NCI-H1694 treated with DMSO at 0.1 percent for 48 hours (cell line): ENCODE measurements at places on chromosomes 5 and 9.

DNA sequence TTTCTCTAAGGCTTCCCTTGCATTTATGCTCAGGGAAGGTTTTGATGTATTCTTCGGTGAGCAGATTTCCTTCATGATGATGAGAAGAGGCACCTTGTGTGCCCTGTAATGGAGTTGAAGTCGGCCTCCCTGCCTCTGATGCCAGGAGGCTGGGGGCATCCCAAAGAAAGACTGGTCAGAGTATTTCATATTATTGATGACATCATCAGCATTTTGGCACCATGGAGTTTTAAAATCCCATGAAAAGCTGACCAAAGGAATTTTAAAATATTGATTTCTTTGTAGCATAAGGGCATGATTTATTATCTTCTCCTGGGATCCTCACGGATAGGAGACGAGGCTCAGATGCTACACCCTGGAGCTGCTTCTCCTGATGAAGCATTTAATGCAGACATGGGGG lies 231.2 kb upstream of the IRX1 start:
- DNase-seq: no peak

GRCh38 chr9:35844628-35845270 lies 15.7 kb downstream of the TMEM8B start:
- peak; percentile 34 for DNase-seq

DNA sequence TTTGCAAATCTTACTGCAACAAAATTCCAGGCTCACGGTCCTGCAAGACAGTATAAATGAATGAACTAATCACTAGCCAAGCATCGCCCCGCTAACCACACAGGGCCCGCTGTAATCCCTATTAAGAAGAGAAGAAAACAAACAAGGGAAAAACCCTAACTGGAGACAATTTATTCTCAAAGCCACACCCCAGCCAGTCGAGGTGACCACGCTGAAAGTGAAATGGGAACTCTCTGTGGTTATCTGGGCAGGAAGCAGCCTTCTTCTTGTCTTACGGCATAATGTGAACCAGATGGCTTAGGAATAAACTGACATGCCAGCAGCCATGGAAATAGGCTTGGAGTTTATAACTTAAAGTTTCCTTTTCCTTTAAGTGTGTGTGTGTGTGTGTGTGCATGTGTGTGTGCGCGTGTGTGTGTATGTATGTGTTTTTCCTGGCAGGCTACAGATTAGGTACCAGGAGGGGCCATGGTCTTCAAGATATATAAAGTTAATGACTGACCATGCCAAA lies 120.2 kb downstream of the SEMA6A start:
- DNase-seq: no peak

GRCh38 chr5:93163010-93163663 lies 417.9 kb downstream of the NR2F1-AS1 start:
- no peak for DNase-seq

GRCh38 chr5:610011-610743 lies 2.0 kb upstream of the CEP72 start:
- DNase-seq: no peak

GRCh38 chr9:93674580-93675335 lies 98.4 kb downstream of the PHF2 start:
- no peak for DNase-seq

GRCh38 chr9:82445556-82445955 lies 457.0 kb downstream of the SPATA31D1 start:
- no peak for DNase-seq

- DNase-seq: no peak
Measured at GRCh38 chr5:154475591-154476353, 2.3 kb downstream of the HAND1 start.

DNA sequence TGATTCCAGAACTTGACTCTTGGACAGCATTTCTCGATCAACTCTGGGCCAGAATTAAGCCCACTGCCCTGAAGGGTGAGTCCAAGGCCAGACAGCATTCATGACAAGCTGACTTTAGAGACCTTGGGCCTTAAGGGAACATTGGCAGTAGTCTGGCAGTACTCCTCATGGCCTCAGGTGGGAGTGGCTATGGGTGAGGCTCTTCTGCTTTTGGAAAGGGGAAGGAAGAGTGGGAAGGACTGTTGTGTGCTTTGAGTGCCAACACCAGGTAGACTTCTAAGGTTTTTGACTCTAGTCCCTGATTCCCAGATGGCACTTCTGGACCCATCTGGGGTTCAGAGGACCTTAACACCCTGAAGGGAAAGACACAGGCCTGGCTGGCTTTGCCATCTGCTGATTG lies 530.4 kb downstream of the ACTL7B start:
- DNase-seq: no peak

DNA sequence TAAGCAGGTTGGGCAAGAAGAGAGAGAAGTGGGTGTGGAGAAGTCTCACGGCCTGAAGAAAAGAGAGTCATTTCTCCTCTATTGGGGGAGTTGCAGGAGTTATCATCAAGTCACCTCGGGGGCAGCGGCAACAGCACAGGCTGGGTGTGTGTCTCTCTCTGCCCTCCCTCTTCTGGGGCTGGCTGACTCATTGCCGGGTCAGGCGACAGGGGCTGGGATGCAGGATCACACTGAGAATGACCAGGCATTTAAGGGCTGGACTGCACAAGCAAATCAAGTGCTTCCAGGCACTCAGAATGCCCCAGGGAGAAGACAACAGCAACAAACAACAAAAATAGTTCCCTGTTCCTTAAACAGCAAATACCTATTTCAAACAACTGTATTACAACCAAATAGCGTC lies 6.3 kb upstream of the EQTN start:
- DNase-seq: no peak
